ENCODE measurements at places on chromosomes 3 and 15.
A peak's percentile ranks its signal among the peaks of the same experiment; 100 is the strongest.

DNA sequence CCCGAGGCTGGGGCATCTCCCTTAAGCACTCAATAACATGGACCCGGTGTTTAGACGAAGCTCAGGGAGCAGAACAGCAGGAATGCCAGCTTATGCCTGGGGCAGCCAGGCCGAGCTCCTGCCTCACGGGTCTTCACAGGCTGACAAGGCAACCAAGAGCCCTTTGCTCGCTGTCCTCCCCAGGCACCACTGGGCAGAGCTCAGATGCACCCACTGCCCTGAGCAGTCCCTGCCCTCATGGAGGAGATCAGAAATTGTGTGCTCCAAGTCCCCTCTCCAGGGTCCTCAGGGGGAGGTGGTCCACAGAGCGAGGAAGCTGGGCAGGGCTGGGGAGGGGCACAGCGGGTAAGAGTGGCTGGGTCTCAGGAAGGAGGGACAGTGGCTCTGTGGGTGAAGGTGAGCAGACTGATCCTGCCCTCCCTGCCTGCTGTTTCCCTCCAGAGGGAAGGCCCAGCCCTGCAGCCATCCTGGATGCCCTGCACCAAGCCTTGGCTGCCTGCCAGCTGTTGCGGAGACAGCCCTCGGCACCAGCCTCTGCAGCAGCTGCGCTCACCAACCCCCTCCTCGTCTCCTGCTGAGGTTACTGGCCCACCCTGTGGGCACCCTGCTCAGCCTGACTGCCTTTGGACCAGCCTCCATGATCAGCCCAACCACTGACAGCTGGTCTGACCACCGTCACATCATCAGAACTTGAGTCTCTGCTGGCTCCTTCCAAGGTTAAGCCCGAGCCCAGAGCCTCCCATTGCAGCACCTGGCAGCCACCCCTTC lies 21.1 kb upstream of the GP9 start:
- no peak for DNase-seq

- DNase-seq: no peak
Measured at GRCh38 chr3:102529452-102529851, 94.6 kb downstream of the ZPLD1 start.

DNA sequence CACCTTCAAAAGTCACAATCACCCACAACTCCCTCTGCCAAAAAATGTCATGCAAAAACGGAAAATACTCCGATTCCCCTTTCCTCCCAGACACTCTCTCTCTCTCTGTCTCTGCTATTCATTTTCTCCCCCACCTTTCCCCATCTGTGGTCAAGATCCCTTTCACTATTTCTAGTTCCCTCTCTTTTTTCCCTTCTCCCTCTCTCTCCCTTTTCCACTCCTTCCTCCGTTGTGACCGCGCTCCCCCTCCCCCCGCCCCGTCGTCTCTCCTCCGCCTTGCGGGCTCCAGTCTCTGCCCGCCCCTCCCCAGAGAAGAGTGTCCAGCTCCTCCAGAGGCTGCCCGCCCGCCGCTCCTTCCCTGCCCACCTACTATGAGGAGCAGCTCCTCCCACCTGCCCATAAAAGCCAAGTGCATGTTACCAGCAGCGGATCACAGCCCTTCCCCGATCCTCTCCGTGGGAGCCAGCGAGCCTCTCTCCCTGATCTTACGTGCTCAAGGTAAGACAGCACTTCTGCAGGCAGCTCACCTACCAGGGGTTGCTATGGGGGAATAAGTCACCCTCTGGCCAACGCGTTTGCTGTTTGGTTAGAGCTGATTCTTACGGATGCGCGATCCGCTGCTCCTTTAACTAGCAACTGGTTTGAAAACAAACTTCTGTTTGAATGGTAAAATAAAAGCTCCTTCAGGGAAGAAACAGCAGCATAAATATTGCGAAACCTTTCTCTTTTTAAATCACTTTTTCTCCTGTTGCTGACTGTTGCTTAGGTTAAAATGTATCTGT lies at the start of gene COL8A1:
Gene COL8A1 (plus strand): TSS at position 428 of the 782 bp plus-strand sequence. CDS start 152,089 bp downstream, outside the sequence.
- DNase-seq: no peak

DNA sequence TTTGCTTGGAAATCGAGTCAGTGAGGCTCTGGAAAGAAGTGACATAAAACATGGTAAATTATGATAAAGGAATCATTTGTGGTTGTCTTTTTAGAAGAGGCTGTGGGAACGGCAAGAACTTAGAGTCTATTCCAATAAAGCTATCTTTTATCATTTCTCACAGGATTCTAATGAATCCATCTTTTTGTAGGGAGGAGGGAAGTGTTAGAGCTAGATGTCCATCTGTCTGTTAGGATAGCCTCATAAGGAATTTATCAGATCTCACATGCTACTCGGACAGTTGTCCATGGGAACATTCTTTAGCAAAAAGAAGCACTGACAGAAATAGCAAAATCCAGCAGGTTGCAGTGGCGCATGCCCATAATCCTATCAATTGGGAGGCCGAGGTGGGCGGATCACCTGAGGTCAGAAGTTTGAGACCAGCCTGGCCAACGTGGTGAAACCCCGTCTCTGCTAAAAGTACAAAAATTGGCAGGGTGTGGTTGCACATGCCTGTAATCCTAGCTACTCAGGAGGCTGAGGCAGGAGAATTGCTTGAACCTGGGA lies 37.0 kb downstream of the STARD9 start:
- no peak for DNase-seq

DNA sequence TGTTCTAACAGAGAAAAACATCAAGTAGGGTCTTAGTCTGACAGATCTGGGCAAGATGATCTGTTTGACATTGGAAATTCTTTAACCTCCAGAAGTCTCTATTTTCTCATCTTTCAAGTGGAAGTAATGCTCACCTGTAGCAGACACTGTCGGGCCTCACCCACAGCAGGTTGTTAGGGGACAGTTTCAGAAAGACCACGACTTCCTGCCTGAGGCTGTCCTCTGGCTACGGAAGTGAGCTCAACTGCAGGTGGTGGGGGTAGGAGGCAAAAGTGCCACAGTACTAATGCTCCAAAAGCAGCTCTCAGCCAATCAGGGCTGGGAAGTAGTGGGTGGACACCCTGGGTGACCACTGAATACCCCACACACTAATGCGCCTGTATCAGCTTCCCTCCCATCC lies 111.4 kb upstream of the TOPAZ1 start:
- DNase-seq: no peak

GRCh38 chr3:126734106-126734723 lies 30.2 kb downstream of the CHCHD6 start:
- DNase-seq: no peak

- no peak for DNase-seq
Measured at GRCh38 chr3:129441782-129442181, 1.8 kb downstream of the IFT122 start.

DNA sequence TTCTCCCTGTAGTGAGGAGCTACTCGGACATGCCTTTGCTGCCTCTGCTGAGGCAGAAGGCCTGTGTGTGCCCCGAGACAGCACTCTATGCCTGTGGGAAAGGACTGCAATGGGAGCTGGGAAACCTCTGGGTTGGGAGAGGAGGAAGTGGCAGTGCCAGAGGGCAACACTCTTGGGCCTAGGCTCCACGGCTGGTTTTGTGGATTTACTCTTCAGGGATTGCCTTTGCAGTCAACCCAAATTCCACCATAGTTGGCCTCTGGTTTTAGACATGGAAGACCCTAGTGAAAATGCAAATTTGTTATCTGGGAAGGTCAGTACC lies 46.8 kb downstream of the ITGA11 start:
- DNase-seq: no peak

DNA sequence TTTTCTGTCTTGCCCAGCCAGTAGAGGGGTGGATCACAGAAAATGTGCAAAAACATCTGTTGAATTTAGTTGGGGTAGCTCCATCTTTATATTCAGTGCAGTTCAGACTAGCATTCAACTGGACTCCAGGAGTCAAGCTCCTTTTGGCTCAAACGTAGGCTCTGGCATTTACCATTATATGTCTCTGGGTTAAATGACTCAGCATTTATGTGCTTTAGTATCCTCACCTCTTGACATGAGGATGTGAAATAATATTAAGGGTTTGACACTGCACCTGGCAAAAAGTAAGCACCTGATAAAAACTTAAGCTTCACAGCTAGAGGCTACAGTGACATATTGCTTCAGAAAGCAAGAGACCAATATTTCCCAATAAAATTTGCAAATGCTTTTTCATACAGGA lies 14.8 kb downstream of the PRC1 start:
- DNase-seq: no peak

GRCh38 chr3:166527325-166527724 lies 690.1 kb upstream of the BCHE start:
- DNase-seq: no peak

DNA sequence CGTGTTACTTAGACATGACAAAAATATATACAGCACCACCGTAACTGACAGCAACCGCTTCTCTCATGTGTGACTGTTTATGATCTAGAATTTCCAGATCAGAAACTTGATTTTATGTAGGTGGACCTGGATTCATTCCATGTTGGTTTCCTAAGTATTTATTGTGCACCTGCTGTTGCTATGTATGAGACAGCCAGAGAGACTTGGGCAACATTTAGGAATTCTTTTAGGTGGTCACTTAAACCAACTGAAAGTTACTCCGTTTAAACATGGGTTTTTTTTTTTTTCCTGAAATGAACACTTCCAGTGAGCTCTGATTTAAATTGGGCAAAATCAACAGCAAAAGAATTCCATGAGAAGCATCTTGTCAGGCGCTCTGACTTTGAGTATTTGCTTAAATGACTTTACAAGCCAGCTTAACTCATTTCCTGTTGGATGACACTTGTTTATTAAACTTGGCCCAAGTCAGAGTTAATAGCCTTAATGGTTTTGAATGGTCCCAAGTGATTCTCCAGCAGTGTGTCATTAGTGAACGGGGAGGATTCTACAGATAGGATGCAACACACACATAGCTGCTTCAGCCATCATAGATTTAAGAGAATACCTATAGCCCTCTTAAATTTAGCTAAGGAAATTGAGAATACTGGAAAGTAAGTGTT lies 31.8 kb downstream of the MITF start:
- no peak for DNase-seq

DNA sequence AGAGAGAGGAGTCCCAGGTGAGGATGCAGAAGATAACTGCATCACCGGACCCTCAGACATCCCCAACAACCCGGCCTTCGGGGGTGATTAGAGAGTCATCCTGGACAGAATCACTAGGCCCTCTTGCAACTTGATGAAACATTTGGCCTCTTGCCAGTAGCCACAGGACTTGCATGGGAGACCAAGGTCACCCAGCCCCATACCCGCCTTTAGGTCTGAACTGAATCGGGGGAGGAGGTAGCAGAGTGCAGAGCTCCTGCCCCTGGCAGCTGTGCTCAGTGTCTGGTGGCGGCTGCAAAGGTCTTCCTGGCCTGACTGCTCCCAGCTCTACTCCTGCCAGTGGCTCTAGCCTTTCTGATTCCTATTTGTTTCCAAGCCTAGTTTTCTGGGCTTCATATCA lies 12.4 kb downstream of the PIF1 start:
- DNase-seq: no peak

- no peak for DNase-seq
Measured at GRCh38 chr3:43906849-43907507, 216.2 kb downstream of the ABHD5 start.

DNA sequence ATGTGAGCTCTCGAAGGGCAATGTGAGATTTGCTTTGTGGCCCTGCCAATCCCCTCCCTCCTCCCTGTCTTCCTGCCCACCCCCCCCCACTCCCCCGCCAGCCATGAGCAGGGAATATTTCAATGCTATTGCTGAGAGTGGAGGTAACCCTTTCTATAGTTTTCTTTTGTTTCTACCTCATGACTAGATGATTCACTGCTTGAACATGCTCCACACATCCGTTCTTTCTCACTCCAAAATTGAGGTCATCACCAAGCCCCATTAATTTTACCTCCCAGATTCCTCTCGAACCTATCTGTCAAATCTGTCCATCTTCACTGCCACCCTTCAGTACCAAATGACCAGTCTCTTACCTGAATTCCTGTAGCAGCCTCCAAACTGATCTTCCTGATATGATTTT lies 12.2 kb downstream of the ZNF774 start:
- DNase-seq: no peak

DNA sequence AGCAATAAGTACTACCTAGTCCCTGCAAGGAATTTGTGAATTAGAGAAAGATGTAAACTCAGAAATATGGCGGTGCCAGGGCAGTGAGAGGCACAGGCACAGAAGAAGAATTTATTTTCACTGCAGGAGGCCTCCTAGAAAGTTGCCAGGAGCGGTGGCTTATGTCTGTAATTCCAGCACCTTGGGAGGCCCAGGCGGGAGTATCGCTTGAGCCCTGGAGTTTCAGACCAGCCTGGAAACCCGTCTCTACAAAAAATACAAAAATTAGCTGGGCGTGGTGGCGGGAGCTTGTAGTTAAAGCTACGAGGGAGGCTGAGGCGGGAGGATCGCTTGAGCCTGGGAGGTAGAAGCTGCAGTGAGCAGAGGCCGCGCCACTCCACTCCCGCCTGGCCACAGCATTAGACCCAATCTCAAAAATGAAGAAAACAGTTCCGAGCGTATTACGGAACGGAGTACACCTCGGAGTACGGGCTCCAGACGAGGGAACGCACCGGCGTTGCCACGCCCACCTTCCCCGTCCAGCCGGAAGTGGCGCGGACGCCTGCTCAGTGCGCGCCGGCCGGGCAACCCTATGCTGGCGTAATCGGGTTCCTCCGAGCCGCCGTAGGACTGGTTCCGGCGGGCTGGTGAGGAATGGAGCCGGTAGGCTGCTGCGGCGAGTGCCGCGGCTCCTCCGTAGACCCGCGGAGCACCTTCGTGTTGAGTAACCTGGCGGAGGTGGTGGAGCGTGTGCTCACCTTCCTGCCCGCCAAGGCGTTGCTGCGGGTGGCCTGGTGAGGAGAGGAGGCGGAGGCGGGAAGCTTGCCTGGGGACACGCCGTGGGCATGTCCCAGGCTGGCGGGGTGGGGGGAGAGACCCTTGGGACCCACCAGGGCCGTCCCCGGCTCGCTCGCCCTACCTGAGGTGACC lies at the start of gene FBXO22:
Gene FBXO22 (plus strand): TSS at position 548 of the 909 bp plus-strand sequence. CDS start 86 bp downstream, at position 634.
- DNase-seq: peak; percentile 83

DNA sequence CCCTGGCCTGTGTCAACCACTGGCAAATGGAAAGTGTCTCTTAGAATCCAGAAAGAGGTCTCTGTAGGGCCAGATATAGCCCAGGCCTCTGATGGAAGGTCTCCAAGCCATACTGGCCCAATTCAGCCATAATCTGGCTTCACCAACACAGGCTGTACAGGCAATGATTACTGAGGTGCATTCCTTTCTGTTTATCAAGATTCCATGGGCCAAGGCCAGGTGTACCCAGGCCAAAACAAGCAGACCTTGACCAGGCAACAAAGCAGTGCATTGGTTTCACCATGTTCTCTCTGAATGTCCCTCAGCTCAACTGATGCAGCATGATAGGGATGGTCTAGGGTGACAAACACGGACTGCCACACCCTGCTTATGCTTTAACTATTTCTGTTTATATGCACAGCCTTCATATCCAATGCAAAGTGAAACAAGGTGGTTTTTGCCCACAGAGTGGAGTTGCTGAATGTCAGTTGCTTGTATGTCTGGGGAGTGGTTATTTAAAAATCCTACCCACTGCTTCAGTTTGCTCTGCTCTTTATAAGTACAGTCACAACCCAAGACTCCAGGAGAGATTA lies 25.2 kb downstream of the CCNL1 start:
- DNase-seq: no peak

DNA sequence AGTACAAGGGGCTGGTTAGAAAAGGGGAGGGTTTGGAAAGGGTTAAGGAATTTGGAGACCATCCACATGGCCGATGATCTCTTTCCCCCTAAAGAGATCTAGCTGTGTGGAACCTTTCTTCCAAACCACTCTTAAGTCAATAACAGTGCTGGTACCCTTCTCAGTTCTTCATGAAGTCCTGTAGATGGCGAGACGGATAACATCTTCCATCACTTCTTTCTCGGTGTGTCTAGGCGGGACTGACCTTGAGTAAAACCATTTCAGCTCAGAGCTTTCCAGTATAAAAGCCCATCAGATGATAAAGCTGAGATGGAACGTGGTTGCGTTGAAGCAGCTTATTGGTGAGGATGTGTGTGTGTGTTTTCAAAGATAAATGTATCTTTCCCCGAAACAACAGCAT lies 151.5 kb upstream of the BHLHE40 start:
- DNase-seq: no peak

Data from activated effector memory CD4-positive, alpha-beta T cell treated with Interleukin-2 at 50 U/mL for 16 hours (primary cell).